Non-pigmented ciliary epithelial cell (primary cell): ENCODE measurements at places on chromosomes 4 and X.

DNA sequence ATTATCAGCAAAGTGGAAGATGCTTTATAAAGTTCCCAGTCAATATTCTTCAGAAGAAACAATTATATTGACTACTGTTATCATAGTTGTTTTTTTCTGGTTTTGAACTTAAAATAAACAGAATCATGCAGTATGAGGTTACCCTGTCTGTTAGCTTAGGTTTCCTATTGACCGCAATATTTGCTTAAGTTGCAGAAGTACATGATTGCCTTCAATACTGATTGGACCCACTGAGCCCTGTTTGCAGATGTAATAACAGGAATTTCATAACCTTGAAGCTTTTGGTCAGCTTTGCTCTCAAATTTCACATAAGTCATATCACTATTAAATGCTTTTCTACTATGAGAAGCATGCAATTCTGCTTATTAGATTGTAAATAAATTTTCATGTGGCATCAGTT lies 229.1 kb upstream of the FSTL5 start:
- no peak for DNase-seq

DNA sequence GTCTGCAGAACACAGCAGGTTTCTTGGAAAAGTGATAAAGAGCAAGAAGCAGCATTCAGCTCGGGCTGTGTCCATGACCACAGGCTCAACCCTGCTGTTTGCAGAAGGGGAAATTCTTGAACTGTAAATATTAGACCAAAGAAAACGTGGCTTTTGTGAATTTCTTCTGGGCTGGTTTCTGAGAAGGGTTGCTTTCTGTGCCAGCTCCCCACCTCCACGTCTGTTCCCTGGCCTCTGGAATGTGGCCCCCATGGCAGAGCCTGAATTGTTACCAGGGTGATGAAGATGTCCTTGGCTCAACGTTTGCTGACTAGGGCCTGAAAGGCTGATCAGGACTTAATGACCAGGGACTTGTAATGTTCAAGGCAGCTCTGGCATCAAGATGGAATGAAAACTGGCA lies 116.0 kb downstream of the CPEB2 start:
- no peak for DNase-seq

- no peak for DNase-seq
These were observed 63.7 kb upstream of the FMR1 start for GRCh38 chrX:147847999-147848398.

- no peak for DNase-seq
These were observed 15.8 kb downstream of the HTRA3 start for GRCh38 chr4:8285143-8285975.

GRCh38 chr4:113952452-113953029 lies 26.9 kb downstream of the ARSJ start:
- DNase-seq = no peak

DNA sequence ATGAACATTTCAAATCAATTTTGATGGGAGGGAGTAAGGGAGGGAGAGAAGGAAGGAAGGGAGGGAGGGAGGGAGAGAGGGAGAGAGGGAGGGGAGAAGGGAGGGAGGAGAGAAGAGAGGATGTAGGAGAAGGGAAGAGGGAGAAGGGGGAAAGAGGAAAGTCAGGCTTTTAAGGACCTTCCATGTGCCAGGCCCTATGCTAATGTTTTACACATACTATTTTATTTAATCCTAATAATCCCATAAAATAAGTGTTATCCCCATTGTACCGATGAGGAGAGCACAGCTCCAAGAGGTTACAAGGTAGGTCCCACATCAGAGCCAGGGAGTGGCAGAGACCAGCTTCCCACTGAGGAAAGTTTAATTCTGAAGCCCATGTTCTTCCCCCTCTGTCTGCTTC lies 341.9 kb downstream of the RAB28 start:
- no peak for DNase-seq

DNA sequence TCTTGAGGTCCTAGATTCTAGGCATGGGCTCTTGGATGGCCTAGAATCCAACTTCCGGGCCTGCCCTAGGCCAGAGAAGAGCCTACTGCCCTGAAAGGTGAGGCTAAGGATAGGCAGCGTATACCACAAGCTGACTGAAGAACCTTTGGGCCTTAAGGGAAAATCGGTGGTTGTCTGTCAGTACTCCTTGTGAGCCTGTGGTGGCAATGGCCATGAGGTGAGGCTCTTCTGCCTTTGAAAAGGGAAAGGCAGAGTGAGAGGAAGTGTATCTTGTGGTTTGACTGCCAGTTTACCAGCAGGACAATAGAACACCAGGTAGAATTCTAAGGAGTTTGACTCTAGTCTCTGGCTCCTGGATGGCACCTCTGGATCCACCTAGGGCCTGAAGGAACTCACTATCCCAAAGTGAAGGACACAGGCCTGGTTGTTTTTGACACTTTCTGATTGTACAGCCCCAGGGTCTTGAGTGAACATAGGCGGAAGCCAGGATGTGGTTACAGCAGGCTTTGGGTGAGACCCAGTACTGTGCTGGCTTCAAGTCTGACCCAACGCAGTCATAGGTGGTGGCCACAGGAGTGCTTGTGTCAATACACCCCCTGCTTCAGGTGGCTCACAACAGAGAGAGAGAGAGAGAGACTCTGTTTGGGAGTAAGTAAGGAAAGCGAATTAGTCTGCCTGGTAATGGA lies 20.9 kb downstream of the ITIH6 start:
- no peak for DNase-seq

DNA sequence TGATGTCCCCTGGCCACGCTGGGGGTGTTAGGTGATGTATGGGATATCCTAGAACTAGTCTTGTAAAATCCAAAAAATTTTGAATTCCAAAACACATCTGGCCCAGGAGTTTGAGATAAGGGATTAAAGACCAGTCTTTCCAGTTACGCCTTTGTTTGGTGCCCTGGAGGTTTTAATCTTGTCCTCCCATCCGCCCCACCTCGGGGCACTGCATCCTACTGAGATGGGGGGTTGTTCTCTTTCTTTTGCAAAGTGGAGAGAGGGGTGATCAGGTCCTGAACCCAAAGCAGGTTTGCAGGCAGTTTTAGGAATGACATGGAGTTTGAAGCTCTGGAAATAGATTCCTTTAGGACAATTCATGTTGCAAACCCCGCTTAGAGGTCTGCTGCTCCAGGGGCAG lies 1.8 kb downstream of the SUV39H1 start:
- no peak for DNase-seq

DNA sequence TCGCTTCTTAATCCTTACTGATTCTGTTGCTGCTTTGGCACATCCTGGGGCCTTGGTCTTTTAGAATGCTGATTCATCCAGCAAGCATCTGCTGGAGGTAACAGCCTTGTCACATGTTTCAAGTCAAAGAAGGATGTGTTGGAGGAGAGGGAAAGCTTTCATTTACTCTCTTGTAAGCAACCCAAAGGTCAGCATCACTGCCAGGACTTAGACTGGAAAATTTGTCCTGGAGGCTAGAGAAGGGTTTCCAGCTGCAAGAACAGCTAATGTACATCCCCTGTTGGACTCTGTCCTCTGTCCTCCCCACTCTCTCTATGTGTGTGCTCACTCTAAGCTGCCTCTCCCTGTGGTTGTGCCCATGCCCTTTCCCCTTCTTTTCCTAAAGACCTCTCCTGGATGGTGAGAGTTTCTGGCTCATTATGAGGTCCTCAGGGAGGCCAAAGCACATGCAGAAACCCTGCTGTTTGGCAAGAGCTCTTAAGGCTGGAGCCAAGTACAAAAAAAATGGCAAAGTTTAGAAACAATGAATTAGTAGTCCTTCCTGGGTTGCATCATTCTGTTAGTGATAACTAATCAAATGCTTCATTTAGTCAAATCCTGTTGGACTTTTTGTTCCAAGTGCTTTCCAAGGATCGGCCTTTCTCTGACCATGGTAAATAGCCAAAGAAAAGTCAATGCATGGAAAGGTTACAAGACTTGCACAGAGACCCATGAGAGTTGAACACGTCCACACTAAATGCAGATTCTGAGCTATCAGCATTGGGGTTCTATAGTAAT lies 13.4 kb upstream of the SRPX start:
- peak; percentile 37 for DNase-seq

GRCh38 chr4:147891476-147892115 lies 159.7 kb downstream of the ARHGAP10 start:
- no peak for DNase-seq

DNA sequence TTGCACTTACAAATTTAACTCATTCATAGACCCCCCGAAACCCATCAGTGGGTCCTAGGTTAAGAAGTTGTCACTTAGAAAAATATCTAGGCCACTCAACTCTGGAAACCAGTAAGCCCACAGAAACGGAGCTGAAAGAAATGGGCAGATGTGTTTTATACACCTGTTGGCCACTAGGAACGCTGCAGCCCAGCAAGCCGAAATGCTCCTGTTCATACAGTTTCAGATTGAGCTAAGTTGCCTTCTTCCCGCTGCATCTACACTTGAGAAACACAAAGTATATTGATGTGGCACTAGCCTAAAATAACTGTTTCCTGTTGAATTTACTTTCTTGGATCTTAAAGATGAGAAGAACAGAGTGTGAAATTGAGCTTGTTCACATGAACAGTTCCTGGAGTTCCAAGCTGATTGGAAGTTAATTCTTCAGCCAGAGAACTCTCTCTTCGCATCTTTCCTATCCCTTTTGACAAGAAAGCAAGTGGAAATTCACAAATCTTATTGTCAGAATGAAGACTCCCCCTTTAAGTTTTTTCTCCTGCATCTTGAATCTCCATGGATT lies 174.1 kb downstream of the RBMX2 start:
- no peak for DNase-seq

DNA sequence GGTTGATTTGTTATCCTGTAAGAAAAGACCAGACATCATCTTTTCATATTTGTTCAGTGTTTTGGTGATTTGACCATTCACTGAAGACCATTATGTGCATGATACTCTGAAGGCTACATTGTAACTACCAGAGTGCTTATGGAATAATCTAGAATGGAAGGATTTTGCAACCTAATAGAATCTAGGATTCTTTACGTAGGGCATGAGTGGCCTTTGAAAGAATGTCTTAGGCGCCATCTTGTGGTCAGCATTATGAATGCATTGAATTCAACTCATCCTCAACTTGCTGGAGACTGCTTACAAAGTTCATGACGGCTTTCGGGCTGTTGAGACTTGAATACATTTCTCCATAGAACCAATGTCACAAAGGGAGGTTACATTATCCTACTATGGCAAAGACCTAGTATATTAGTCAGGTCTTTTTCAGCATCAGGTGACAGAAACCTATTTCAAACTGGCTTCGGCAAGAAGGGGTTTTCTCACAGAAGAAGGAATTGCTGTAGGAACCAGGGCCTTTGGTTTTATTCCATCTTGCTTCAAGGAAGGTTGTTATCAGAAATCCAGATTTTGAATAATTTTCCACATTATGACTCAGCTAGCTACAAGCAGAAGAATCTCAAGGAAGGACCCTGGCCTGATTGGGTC lies 104.1 kb downstream of the GPAT3 start:
- peak; percentile 47 for DNase-seq

GRCh38 chr4:48299560-48299959 lies 29.9 kb upstream of the TEC start:
- no peak for DNase-seq

DNA sequence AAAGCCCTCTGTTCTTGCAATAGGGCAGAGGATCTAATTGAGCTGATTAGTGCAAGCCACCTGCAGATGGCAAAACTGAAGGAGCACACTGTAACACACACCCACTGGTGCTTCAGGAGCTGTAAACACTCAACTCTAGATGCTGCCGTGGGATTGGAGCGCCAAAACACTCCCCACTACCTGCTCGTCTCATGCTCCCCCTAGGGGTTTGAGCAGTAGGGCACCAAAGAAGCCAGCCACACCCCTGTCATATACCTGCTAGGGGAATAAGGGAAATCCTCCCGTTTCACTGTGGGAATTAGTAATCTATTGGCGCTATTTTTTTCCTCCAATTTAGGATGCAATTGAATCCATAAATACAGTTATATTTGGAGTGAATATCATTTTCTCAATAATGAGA lies 360.2 kb downstream of the GLUD2 start:
- DNase-seq = no peak

DNA sequence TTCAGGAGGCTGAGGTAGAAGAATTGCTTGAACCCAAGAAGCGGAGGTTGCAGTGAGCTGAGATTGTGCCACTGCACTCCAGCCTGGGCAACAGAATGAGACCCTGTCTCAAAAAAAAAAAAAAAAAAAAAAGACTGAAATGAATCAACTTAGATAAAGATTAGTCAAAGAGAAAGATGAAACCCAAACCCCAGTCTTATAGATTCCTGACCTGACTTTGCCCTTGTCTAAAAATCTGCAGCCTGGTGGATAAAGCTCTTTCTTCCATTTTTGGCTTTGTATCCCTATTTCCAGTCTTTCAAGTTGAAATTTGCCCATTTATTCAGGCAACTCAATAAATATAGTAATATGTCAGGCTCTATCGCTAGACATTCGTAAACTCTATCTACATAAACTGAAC lies 39.3 kb upstream of the SPINK2 start:
- DNase-seq = no peak

DNA sequence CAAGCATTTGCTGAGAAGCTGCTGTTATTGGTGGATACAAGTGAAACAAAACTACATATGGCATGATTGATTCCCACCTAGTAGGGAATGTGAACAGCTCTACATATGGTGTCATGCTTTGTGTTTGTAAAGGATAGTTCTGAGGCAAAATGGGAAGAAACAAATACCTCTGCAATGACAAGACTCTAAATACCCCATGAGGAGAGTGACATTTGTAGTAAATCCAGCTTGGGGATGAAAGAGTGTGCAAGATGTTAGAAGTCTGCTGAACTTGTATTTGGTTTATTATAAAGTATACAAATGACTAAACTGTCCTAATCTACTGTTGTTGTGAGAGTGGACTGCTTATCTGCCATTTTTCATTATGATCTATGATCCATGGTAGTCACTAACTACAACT lies 120.8 kb upstream of the HS3ST1 start:
- DNase-seq = no peak

DNA sequence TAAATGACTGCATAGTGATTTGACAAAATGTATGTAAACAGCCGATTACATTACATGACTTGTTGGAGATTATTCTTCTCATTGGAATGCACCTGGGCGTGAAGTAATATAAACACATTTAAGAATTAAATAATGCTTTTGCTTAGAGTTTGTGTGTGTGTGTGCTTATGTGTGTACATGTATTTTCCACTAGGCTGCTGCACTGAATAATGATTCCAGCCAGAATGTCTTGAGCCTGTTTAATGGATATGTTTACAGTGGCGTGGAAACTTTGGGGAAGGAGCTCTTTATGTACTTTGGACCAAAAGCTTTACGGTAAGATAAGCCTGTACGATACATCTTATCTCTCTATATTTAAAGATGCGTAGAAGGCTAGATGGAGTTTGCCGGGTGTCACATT lies 12.6 kb downstream of the NEIL3 start:
- DNase-seq = no peak

GRCh38 chr4:183503497-183504063 lies 1.3 kb upstream of the ING2 start:
- no peak for DNase-seq
